ENCODE measurements at places on chromosomes 12 and 14. TPM values are rescaled to one million over a fixed set of nuclear protein-coding genes. Genes with fewer than 3 reads are reported as not detected.

GRCh38 chr14:90062127-90062794, 467 bp downstream of the KCNK13 start:
- no peaks in the 10 kb centered on the region for H3K36me3 ChIP-seq
- H3K4me1 ChIP-seq = peaks cover 22% of the 10 kb centered on the region
- DNase-seq = peak; percentile 16
- peak overlapping the region; percentile 92 for H3K4me3 ChIP-seq
- H3K27me3 ChIP-seq = peaks cover 68% of the 10 kb centered on the region

- H3K4me1 ChIP-seq = no peaks in the 10 kb centered on the region
- H3K27ac ChIP-seq = no peak overlapping the region
- no peak overlapping the region for H3K4me3 ChIP-seq
These were observed 89.2 kb downstream of the KCNK10 start for GRCh38 chr14:88233915-88234314.

DNA sequence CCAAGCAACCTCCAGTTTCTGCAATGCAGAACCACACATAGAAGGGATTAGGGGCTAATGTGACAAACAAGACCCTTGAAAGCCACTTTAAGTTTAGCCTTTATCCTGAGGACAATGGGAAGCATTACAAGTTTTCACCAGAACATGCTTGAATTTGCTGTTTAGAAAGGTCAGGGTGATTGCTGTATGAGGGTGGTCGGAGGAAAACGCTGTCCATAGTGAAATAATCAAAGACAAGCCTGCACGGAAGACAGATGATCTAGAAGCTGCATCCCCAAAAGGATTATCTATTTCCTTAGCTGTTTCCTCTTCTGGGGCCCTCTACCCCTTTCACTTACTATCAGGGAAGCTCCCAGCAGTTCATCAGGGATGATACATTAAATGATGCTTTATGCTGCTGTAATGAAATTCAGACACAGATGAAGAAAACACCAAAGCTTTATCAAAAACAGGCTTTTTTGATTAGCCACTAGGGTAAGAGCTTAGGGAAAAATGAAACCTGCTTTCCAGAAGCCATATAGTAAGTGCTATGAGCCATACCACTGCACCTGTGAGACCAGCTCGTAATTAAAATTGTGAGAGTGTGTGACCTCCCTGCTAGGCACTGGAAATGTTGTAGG, 6.5 kb downstream of the HAL start:
- no peaks in the 10 kb centered on the region for H3K4me1 ChIP-seq
- no peak for DNase-seq
- H3K36me3 ChIP-seq = no peaks in the 10 kb centered on the region

The TCTN2 gene
- total RNA-seq = 5.9 TPM

DNA sequence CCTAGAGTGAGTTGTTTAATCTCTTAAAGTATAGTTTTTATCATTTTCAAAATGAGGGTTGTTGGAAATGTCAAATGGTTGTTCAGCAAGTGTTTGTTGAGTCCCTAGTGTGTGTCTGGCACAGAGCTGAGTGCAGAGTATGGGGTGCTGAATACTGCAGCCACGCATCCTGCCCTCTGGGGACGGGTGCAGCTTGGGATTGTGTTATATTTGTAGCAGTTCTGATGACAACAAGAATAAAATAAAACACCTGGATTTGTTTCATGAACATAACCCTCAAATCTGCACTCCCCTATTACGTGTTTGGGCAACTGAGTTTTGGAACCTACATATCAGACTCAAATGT, 127.9 kb downstream of the CACNA1C start:
- DNase-seq = no peak
- no peak overlapping the region for H3K27ac ChIP-seq
- H3K27me3 ChIP-seq = peaks cover 13% of the 10 kb centered on the region
- H3K4me3 ChIP-seq = no peak overlapping the region
- peaks cover 6% of the 10 kb centered on the region for H3K4me1 ChIP-seq

GRCh38 chr12:3492793-3493042, 1.7 kb downstream of the PRMT8 start:
- no peaks in the 10 kb centered on the region for H3K36me3 ChIP-seq
- H3K4me1 ChIP-seq = no peaks in the 10 kb centered on the region
- DNase-seq = no peak
- peaks cover 69% of the 10 kb centered on the region for H3K27me3 ChIP-seq
- no peak overlapping the region for H3K27ac ChIP-seq

DNA sequence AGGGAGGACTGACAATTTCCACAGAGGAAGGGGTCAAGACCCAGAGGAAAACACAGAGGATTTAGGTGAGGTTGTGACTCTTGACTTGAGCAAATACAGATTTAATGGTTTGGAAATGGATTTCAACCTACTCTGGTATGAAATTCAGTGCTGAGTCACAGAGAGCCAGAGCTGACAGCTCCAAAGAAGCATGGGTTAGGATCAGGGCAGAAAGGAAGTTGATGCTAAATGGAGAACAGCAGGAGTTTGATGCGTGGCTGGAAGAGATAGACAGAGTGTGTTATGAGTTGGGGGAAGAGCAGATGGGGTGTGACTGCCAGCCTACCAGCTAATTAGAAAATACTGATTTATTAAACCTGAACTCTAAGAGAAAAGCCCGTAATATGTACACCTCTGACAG, 272.6 kb downstream of the FOXG1 start:
- no peaks in the 10 kb centered on the region for H3K4me1 ChIP-seq
- H3K4me3 ChIP-seq = no peak overlapping the region
- no peaks in the 10 kb centered on the region for H3K27me3 ChIP-seq
- H3K36me3 ChIP-seq = no peaks in the 10 kb centered on the region
- no peak for DNase-seq
- H3K27ac ChIP-seq = no peak overlapping the region

The GALNT8 gene
- total RNA-seq = 1.7 TPM

- no peak overlapping the region for H3K4me3 ChIP-seq
- H3K27me3 ChIP-seq = no peaks in the 10 kb centered on the region
- H3K36me3 ChIP-seq = peaks cover 1% of the 10 kb centered on the region
- H3K27ac ChIP-seq = no peak overlapping the region
- no peak for DNase-seq
These were observed 9.8 kb downstream of the PRPF40B start for GRCh38 chr12:49632986-49633702.

DNA sequence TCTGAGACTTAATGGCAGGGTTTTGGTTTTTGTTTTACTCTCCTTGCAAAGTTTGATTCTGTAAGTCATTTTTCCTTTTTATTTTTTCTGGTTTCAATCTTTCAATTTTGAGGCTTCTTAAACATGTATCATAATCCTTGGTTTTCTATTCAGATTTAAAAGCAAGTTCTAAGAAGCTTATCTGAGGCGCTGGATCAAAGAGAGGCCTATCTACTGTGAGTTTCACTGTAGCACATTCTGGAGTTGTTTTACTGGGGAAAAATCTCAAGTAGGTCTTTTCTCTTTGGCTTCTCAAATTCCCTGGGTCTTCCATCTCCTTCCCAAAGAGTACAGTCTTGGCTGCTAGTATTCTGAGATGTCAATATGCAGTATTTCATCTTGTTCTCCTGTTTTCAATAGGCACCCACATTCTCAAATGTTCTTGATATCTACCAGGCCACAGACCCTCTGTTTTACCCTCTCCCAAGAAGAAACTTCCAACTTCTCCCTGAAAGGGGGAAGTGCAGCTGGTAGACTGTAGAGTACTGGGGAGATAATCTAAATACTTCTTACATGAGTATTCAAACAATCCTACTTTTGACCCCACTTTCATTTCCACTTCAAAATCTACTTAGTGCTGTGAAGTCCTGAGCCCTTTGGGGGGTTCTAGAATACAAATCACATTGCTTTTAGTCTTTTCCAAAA, 10.9 kb upstream of the CATSPERB start:
- no peak for DNase-seq
- H3K27me3 ChIP-seq = no peaks in the 10 kb centered on the region
- no peaks in the 10 kb centered on the region for H3K36me3 ChIP-seq
- no peak overlapping the region for H3K27ac ChIP-seq
- peaks cover 17% of the 10 kb centered on the region for H3K4me1 ChIP-seq

The PPFIA2 gene
- not detected for total RNA-seq

DNA sequence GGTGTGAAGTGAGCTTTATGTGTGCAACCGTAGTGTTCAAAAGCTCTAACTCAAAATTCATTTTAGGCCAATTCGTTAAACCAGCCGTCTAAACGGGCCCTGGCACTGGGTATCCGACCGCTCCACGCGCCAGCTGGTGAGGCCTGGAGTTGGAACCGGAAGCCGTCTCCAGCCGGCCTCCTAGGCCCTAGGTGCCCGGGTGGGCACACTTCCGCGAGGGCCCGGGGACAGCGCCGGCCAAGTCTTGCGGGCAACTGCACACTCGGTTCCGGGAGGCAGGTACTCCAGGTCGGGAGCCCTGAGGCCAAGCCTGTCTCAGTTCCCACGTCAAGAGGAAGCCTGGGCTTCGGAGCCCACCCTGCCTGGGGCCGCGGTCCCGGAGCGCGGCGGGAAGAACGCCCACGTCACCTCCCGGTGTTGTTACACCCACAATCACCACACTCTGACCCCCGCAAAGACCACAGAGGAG, 16.2 kb downstream of the OTX2 start:
- DNase-seq = no peak

DNA sequence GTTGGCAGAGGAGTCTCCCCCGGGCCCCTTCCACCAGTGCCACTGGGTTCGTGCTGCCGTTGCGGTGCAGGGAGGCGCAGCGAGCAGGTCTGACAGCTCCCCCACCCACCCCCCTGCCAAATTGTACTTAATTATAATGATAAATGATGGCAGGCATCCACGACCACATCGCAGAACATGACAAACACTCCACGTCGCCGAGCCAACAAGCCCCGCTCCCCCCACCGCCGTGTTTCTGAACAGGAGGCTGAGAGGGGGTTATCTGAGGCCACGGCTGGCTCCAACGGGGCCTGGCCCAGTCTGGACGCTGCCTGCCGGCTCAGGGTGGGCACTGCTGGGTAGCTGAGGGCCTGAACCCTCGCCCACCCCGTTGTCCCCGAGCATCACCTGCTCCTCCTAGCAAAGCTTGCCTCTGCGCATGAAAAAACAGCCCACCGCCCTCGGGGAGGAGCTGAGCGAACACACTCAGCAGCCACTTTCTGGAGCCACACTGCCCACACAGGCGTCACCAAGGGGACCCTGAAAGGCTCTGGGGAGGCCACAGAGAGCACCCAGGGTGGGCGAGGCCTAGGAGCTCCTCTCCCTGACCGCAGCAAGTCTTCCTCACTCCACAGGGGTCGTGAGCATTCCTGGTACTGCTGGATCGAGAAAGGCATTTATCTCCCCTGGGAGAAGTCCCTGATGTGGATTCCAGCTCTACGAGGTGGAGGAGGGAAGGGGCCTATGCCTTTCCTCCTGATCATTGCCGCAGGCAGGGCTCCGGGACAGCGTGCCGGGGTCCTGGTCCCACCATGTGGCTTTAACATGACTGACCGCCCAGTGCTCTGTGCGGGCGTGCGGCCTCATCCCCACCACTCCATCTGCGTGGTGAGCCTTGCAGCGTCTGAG, 35.4 kb upstream of the DIO3 start:
- H3K36me3 ChIP-seq = no peaks in the 10 kb centered on the region
- no peak for DNase-seq
- no peak overlapping the region for H3K4me3 ChIP-seq
- H3K4me1 ChIP-seq = no peaks in the 10 kb centered on the region
- H3K27ac ChIP-seq = no peak overlapping the region

The SDSL gene
- 3.2 TPM for total RNA-seq

The ZDHHC22 gene
- total RNA-seq = not detected

- DNase-seq = no peak
- peaks cover 13% of the 10 kb centered on the region for H3K36me3 ChIP-seq
- H3K27me3 ChIP-seq = no peaks in the 10 kb centered on the region
- H3K4me3 ChIP-seq = no peak overlapping the region
These were observed 97.8 kb upstream of the FERMT2 start for GRCh38 chr14:53048631-53049030.

DNA sequence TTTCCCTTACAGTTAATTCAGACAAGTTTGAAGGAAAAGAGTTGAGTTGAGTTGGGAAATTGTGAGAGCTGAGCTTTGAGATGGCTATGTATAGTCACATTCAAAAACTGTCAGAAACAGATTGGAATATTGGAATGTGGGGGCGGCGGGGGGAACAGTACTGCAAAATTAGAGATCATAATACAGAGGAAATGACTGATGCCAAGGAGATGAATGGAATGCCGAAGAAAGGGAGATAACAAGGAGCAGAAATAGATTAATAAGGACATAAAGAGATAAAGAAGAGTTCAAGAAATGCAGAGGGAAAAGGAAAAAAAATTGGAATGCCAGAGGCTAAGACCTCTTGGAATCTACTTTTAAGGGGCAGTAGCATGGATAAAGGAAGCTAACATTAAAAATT, 3.2 kb upstream of the OR4K5 start:
- H3K27me3 ChIP-seq = no peaks in the 10 kb centered on the region
- DNase-seq = no peak
- H3K4me3 ChIP-seq = no peak overlapping the region

- no peak overlapping the region for H3K27ac ChIP-seq
- H3K4me3 ChIP-seq = no peak overlapping the region
- H3K27me3 ChIP-seq = no peaks in the 10 kb centered on the region
These were observed 7.2 kb downstream of the DTD2 start for GRCh38 chr14:31449971-31450610.

GRCh38 chr12:89101440-89101839, 250.9 kb downstream of the DUSP6 start:
- H3K27me3 ChIP-seq = peaks cover 6% of the 10 kb centered on the region
- peaks cover 7% of the 10 kb centered on the region for H3K4me1 ChIP-seq
- no peak for DNase-seq
- no peak overlapping the region for H3K27ac ChIP-seq
- no peak overlapping the region for H3K4me3 ChIP-seq

The C14orf93 gene
- total RNA-seq = 15.2 TPM

GRCh38 chr12:66409195-66409871, 107.0 kb downstream of the HELB start:
- no peak overlapping the region for H3K4me3 ChIP-seq
- DNase-seq = peak; percentile 41
- H3K4me1 ChIP-seq = no peaks in the 10 kb centered on the region
- H3K27ac ChIP-seq = no peak overlapping the region

DNA sequence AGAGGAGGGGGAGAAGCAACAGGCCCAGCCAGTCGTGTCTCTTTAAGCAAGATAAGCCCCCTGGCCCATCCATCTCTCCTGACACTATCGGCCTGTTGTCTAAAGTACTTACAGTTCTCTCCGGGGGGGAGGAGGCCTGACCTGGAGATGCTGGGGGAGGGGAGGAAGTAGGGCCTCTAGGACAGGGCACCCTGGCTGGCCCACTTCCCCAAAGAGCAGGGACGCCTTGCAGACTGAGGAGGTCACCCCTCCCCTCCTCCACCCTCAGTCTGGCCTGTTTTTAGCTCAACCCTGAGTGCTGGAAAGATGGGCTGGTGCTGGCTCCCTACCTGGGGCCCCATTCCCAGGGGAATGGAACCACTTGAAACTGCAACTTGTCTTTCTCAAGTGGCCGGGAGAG, 70.3 kb downstream of the TBX5 start:
- H3K4me1 ChIP-seq = no peaks in the 10 kb centered on the region
- H3K36me3 ChIP-seq = no peaks in the 10 kb centered on the region
- H3K27me3 ChIP-seq = peaks cover 6% of the 10 kb centered on the region
- H3K27ac ChIP-seq = no peak overlapping the region
- no peak for DNase-seq
- no peak overlapping the region for H3K4me3 ChIP-seq

The MYO1H gene
- not detected for total RNA-seq

All from activated T-cell treated with anti-CD3 and anti-CD28 coated beads, Interleukin-2, amount 50 U/mL, for 72 hours (primary cell).